ENCODE measurements at places on chromosomes 3 and 15.

DNA sequence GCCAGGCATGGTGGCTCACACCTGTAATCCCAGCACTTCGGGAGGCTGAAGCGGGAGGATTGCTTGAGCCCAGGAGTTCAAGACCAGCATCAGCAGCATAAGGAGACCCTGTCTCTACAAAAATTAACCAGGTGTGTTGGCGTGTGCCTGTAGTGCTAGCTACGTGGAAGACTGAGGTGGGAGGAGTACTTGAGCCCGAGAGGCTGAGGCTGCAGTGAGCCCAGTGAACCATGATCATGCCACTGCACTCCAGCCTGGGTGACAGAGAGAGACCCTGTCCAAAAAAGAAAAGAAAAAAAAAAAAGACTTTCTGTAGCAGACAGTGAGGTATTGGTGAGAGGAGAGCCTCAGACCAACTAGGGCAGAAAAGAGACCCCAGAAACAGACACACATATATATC lies 263.8 kb downstream of the XXYLT1 start:
- DNase-seq = no peak

GRCh38 chr3:178206521-178206920 lies 329.7 kb upstream of the KCNMB2 start:
- peak; percentile 29 for DNase-seq

- no peak for DNase-seq
These were observed 25.1 kb downstream of the POLR2M start for GRCh38 chr15:57731530-57732103.

DNA sequence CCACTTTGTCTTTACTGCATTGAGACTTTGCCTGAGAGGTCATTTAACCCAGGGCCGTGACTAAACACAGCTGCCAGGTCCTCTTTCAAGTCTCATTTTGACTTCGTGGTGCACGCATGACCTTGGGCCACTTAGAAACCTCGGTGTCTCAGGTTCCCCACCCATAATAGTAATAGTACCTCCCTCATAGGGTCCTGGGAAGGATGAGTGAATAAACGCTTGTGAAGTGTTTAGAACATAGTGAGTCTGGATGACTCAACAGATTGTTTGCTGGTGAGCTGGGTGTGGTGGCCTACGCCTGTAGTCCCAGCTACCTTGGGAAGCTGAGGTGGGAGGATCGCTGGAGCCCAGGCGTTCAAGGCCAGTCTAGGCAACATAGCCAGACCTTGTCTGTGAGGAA lies 56.3 kb downstream of the BDH1 start:
- DNase-seq = no peak

GRCh38 chr3:29169451-29169850 lies 111.4 kb upstream of the RBMS3 start:
- DNase-seq = no peak

GRCh38 chr3:52779837-52780585 lies 2.6 kb downstream of the ITIH1 start:
- no peak for DNase-seq

DNA sequence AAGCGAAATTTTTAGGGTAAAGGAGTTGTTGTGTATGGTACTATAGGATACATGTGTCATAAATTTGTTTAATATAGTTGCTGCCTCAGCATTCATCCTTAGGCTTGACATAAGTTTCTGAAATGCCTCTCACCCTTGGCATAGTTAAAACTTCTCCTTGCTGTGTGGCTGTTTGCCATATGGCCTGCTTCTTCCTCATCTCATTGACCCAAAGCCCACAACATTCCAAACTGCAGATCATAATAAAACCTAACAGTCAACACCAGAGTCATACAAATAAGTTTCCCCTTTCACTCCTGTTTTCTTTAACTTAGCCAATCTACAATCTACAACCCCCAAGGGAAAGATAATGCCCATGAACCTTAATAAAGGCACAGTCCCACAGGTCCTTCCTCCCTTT lies 136.6 kb downstream of the TMCC1 start:
- no peak for DNase-seq

- DNase-seq = no peak
These were observed 171.7 kb downstream of the FNDC3B start for GRCh38 chr3:172211123-172211522.

GRCh38 chr3:172007065-172007370 lies 32.4 kb upstream of the FNDC3B start:
- no peak for DNase-seq

DNA sequence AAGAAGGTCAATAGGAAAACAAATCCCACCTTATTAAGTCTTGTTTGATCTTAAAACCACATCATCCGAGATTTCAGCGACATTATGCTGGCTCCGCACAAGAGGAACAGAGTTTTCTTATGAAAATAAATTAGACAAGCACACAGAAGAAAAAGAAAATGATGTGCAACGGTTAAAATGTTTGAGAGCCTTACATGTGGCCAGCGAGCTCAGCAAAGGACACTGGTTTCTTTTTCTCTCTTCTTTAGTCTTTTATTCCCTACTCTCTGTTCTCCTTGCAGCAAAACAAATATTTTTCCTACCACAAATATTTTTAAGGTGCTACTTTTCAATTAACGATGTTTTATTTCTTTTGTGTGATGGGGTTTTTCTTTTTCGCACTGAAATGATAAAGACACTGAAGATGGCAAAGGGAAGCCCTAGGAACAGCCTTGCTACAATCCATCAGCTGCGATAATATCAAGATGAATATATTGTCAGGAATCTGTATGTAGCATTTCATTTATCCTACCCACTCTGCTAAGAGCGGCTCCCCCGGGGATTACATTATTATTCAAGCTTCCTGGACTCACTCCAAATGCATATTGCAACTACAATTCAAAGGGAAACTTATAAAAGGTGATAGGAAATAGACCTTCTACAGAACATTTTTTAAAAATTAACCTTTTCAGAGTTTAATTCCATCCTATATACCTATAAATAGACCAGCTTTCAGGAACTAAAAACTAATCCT lies 72.9 kb downstream of the ANXA2 start:
- DNase-seq = peak; percentile 95

- DNase-seq = no peak
These were observed 32.7 kb downstream of the RARB start for GRCh38 chr3:25460751-25461150.

GRCh38 chr15:37055481-37055880 lies 44.9 kb downstream of the MEIS2 start:
- peak; percentile 60 for DNase-seq

DNA sequence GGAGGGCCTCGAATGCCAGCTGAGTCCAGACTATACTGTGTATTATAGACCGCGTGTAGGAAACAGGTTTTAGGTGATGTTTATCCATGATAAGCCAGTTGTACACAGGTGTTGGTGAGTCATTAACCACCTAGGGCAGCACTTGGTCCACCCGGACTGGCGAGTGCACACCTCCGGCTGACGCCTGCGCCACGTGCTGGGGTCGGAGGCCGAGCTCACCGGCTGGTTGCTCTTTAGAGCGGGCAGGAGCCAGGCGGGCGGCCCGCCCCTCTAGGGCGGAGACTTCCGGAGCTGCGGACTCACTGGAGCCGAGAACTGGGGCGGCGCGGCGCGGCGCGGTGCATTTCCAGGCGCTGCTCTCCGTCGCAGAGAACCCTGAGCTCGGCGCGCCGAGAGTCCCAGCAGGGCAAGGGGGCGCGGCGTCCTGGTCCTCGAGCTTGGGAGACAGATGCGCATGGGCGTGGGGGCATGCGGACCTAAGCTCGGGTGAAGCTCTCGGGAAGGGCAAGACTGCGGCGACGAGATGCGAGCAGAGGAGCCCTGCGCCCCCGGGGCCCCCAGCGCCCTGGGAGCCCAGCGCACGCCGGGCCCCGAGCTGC lies at the start of gene ESYT3:
Gene ESYT3 (plus strand): TSS at position 341 of the 599 bp plus-strand sequence. CDS start 183 bp downstream, at position 524.
- DNase-seq = peak; percentile 65

DNA sequence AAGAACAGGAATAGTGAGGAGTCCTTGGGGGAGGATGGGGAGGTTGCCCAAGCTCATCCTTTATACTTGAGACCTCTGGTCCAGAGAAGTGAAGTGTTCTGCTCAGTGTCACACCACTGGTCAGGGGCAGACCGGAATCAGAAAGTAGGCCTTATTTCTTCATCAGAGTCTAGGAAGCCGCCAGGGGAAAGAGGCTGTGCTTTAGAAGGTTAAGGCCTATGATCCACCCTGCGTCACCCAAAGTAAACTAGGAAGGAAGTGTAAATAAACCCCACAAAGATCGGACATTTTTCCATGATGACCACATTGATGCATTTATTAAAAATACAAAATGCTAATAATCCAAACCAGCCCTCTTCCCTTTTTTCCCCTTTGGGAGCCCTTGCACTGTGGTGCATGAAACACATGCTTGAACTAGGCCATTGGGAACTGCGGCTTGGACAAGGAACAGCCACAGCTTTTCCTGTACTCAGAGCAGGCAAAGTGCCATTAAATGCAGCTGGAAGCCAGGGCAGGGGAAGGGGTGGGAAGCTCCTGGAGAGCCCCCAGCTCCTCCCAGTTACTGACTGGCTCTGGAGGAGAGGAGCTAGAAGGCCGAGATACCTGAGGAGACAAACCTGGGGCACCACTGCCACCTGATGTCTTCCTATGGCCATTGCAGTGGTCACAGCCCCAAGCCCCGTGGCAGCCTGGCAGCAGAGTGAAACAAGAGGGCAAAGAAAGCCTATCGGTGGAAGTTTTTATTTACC lies 37.0 kb downstream of the CDC25A start:
- DNase-seq = peak; percentile 86

- no peak for DNase-seq
These were observed 25.6 kb upstream of the TRIM59 start for GRCh38 chr3:160475153-160475552.

GRCh38 chr3:82130046-82130445 lies 368.6 kb upstream of the GBE1 start:
- DNase-seq = no peak

GRCh38 chr3:192991356-192991755 lies 73.7 kb upstream of the MB21D2 start:
- no peak for DNase-seq

DNA sequence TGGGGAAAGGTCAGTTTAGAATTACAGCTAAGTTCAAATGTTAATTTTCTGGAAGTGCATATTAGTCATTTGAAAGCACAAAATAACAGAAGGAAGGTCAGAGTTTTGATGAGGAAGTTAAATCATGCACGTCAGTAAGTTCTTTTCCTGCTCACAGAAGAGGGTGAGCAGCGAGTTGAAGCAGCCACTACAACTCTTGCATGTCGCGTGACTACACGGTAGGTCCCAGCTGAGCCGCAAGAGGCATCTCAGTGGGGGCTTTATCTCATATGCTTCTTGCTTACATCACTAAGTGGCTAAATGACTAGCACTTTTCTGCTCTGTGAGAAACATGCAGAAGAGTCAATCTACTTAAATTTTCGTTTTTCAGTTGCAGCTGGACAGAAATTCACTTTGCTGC lies 21.3 kb upstream of the SEC62 start:
- peak; percentile 68 for DNase-seq

GRCh38 chr3:143266927-143267326 lies 147.4 kb downstream of the CHST2 start:
- no peak for DNase-seq

DNA sequence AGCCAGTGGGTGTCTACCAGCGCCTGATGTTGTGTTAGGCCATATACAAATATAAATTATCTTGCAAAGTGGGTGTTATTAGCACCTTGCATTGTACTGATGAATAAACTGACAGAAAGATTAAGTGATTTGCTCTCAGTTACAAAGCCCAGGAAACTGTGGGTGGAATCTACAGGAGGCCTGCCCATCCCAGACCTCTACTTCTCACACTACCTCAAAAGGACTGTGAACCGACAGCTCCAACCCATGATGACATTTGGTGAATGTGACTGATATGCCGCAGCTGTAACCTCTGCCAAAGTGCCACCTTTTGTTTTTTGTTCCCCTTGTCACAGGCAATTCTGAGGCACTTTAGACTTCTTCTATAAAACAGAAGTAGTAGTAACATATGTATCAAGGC lies 43.7 kb upstream of the KCNMB2 start:
- DNase-seq = peak; percentile 97

GRCh38 chr3:12716605-12717151 lies 42.4 kb downstream of the TMEM40 start:
- no peak for DNase-seq

- no peak for DNase-seq
These were observed 225.1 kb downstream of the EPHB1 start for GRCh38 chr3:135020181-135020580.

- DNase-seq = no peak
These were observed 3.9 kb upstream of the SEMA3B start for GRCh38 chr3:50264964-50265485.

DNA sequence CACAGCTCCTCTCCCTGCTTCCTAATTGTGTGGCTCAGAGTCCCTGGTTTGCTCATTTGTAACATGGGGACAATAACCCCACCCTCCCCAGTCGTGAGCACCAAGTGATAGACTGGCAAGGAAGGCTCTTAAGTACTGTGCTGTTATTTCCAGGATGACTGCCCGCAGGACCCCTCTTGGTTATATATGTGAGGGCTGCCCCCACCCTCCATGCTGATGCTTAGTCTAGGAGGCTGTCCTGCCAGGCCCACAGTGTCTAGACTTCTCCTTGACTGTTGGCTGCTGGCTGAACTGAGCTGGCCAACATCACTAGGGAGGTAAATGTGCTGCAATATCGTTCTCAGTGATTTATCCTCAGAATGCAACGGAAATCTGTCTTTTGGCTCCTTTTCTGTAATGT lies 45.1 kb downstream of the RAB11A start:
- DNase-seq = no peak

DNA sequence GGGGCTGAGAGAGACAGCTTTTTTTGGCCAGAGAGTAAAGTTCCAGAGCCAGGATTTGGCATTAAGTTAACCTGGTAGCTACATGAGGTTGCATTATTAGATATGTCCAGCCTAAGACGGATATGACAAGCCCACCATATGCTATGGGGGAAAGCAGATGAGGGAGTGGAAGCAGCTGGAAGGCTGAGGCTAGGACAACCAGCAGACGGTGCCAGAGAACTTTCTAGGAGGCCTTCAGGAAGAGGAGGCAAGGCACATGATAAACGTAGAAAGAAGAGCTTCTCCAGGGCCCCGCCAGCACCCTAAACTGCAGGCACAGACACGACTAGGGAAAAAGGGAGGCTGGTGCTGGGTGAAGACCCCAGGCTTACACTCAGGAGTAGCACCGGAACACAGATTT lies 87.0 kb downstream of the CTNNB1 start:
- no peak for DNase-seq

GRCh38 chr3:51637941-51638471 lies 33.0 kb upstream of the TEX264 start:
- DNase-seq = peak; percentile 67

GRCh38 chr3:102530415-102531181 lies 95.8 kb downstream of the ZPLD1 start:
- no peak for DNase-seq

DNA sequence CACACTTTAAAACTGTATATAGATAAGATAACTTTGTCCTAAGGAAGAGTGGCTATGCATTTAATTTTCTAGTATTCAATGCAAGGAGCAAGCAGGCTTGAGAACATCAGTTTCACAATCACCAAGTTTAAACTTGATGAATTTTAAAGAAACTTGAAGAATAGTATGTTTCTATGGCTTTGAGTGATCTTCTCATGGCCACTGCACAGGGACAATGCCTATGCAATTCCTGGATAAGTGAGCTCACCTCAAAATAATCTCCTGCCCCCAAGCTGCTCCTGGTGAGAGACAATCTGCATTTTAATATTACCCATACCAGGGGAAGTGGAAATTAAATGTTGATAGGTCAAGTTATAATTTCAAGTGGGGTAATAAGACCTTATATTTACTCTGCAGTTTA lies 376.6 kb upstream of the CBLB start:
- no peak for DNase-seq

GRCh38 chr15:92807971-92808571 lies 92.1 kb upstream of the CHD2 start:
- DNase-seq = peak; percentile 58

- no peak for DNase-seq
These were observed 456.0 kb downstream of the TUSC7 start for GRCh38 chr3:117165601-117166051.

- DNase-seq = no peak
These were observed 1.4 kb upstream of the WHAMM start for GRCh38 chr15:82807920-82808633.

Measured in NCI-H69 (cell line).